ENCODE measurements at places on chromosomes 4 and X.
A peak's percentile ranks its signal among the peaks of the same experiment; 100 is the strongest.

DNA sequence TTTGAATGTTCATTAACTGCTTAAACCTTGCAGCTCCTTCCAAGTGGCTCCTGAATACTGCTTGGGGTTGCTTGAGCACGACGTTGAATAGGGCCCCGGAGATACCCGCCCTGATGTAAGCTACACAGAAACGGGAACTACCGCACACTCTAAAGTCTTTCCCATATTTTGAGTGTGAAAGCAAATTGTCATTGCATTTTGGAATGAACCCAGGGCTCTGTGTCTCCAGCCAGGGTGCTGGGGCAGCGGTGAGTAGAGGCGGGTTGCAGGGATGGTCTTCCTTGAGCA, 59.4 kb upstream of the HELT start:
- no peak for DNase-seq

GRCh38 chr4:77240469-77241066, 83.6 kb downstream of the CCNG2 start:
- peak; percentile 48 for DNase-seq

DNA sequence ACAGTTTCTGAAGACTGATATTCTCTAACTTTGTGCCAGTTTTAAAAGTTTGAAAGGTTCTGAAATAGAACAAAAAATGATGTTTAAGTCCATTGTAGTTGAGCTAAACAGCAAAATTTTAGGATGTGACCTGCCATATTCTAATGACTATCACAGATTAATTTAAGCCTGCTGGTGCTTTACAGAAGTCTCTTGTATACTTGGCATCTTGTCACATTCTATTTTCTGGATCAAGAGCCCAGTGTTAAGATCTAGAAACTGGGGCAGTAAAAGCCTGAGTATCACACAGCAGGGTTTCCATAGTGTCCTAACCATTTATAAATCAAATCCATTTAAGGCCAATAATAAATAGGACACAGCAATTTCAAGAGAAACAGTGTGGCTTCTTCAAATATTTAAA, 12.4 kb downstream of the FSTL5 start:
- DNase-seq: no peak

GRCh38 chr4:107734120-107734519, 14.1 kb upstream of the PAPSS1 start:
- DNase-seq: no peak

DNA sequence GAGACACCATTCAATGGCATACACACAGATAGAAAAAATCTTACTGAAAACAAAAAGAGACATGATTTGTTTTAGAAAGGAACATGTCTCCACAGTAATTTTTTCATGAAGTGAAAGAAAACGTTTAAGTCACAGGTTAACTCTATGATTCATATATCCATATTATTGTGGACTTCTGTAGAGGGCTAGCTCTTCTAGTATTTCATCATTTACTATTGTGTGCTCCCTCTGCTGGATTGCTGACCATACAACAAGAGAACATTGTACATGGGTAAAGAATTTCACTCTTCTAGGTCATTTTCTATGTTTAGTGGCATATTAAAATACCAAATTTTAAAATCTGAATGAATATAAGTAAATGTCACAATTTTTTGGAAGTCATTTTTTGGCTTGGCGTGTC, 91.8 kb upstream of the POU3F4 start:
- peak; percentile 0 for DNase-seq

DNA sequence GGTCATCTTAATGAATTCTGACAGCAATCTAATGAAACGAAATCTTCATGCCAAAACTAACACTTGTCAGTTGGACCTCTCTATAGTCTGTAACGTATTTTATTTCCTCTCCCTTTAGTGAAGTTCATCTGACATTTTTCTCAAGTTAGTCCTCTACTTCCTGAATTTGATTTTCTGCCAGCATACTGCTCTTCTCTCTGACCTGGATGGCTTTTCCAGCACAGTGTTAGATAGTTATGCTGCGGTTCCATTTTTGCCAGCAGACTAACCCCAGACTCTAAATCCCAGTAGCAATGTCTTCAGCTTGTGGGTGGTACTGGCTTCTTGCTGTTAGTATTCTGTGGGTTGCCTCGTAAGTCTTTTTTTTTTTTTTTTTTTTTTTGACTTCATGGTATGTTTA, 146.7 kb upstream of the VEGFC start:
- DNase-seq: no peak

DNA sequence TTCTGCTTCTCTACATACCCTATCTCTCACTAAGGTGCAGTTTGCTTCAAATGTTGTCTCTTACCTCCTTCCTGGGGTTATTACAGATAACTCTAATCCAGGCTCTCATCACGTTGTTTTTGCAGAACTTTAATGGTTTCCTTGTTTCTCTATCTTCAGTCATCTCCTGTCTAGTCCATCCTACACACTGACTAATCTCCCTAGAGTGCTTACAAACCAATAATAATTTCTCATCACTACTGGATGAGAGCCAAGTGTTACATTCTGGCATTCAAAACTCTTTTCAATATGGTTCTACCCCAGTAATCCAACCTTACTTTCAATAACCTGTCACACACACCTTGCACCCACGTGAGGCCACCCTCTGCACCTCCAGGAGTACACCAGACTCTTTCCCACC, 86.1 kb downstream of the SYNPO2 start:
- DNase-seq: no peak

DNA sequence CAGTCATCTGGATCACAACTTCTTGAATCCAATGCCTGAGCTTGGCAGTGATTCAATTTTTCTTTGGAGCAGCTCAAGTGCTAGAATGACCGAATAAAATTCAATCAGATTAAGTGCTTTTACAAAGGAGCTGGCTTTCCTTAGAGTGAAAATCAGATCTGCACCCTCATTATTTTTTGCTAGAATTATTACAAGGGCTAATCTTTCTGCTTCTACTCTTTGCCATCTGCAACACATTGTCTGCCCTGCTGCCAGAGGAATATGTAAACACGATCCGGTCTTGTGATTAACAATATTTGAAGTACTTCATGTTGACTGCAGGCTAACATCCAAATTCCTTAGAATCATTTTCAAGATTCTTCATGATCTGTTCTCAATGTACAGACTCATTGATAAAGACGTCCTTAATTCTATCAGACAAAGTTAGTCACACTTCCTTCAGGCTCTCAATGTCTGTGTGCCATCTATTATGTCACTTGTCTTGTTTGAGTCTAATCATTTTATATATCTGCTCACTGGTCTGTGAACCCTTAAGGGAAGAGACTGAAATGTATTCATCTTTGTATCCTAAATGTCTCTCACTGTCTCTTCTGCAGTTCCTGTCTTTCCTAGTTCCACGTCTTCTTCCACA, 531.2 kb downstream of the GALNTL6 start:
- DNase-seq: no peak

DNA sequence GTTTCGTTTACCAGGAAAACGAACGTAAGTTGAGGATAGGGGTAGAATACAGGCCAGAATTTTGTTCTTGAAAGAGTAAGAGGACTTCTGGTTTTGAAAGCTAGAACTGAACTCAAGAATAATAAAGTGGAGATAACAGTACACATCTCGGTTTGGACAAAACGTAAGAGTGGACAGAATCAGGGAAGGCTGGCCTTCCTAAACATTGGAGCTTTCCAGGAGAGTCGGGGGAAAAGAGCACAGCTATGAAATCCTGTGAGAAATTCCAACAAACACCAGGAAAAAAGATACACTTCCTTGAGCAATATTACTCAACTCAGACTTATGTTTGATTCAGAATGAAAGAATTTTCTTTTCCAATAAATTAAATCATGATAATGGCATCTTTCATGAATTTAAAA, 1.2 kb downstream of the CTSO start:
- DNase-seq: no peak

DNA sequence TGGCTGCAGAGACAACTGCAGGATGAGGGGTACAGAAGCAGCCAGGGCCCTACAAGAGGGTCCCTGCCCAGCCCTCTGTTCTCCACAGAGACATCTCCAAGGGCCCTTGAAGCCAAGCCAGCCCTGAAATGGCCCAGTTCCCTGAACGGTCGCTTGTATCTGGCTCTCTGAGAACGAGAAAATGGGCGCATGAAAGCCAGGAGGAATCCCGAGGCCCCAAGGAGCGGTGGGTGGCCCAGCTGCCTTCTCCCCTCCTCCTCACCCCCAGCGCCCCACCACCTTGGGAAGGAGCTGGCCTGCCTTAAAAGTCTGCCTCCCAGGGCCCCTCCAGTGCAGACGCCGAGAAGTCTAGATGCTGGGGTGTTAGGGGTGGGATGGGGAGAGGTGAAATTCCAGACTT, 5.7 kb downstream of the ZNF185 start:
- no peak for DNase-seq

Measured in HTR-8/SVneo (cell line).